ENCODE measurements at places on chromosomes 11 and 22.
A peak's percentile ranks its signal among the peaks of the same experiment; 100 is the strongest.

DNA sequence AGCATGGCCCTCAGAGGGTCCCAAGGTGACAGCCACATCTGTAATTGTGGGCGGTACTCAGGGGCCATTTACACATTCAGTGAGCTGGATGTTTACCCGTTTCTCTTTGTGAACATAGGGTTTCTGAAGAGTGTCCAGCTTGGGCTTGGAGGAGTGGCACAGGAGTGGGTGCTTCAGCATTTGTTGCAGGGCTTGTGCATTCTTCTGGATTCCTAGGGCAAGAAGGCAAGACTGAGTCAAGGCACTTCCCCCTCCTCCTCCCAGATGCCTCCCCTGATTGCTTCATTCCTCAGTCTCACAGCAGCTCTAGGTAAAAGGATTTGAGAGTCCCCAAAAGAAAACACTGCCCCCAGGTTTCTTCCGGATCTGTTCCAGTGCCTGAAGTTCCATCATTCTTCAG, 95.4 kb downstream of the RNF169 start:
- peak; percentile 3 for DNase-seq

- DNase-seq, result peak; percentile 96
These were observed 3.8 kb downstream of the CSNK1E start for GRCh38 chr22:38313384-38313955.

- peak; percentile 59 for DNase-seq
These were observed 4.6 kb upstream of the GALR3 start for GRCh38 chr22:37818409-37819104.

DNA sequence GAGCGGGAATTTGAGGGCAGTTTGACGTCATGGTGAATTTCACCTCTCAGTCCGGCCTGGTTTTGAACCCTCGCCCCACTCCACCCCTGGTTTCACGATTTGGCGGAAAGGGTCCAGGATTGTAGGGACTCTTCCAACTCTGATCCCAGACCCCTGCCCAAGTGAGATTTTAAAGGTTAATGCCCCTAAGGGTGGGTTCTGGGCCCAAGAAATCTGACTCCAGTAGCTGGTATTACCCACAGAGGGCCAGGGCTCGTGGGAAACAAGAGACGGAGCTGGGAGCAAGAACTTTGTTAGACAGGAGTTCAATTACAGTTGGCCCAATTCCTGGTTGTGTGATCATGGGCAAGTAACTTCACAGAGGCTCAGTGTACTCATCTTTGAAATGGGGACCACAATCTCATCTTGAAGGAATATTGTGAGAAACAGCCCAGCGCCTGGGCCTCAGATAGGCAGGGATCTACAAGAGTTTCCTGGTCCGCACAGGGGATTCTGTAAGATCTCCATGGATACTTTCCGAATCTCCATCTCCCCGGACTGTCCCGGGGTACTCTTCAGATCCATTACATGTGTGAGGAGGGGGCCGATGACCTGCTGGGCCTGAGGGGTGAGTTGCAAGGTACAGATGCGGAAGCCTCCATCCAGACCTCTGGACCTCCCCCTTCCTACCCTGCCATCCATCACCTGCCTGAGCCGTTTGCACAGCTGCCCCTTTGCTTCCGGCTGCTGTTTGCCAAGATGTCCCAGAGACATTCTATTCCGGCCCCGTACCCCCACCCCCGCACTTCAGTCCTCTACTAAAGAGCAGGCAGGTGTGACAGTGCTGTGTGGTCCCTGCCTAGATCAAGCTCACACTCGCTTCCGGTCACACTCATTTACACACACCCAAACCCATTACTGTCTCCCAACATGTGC, 687 bp upstream of the CALCA start:
- no peak for DNase-seq

GRCh38 chr22:36914390-36914752, 943 bp downstream of the CSF2RB start:
- DNase-seq, result no peak

DNA sequence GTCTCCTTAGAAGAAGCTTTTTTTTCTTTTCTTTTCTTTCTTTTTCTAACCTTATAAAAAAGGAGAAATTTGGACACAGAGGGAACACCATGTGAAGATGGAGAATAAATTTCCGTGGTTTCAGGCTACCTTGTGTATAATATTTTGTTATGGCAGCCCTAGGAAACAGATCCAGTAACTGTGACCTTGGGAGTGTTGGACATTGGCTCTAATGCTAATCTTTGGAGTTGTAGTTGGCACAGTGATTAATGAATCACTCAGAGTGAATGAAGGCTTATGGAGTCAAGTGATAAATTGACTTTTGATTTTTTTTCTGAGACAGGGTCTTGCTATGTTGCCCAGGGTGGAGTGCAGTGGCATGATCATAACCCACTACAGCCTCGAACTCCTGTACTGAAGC, 15.5 kb upstream of the PHOX2A start:
- no peak for DNase-seq

- DNase-seq, result no peak
These were observed 665.4 kb upstream of the CCDC90B start for GRCh38 chr11:83951521-83951920.

GRCh38 chr22:46918197-46918596, 155.7 kb downstream of the TBC1D22A start:
- no peak for DNase-seq

DNA sequence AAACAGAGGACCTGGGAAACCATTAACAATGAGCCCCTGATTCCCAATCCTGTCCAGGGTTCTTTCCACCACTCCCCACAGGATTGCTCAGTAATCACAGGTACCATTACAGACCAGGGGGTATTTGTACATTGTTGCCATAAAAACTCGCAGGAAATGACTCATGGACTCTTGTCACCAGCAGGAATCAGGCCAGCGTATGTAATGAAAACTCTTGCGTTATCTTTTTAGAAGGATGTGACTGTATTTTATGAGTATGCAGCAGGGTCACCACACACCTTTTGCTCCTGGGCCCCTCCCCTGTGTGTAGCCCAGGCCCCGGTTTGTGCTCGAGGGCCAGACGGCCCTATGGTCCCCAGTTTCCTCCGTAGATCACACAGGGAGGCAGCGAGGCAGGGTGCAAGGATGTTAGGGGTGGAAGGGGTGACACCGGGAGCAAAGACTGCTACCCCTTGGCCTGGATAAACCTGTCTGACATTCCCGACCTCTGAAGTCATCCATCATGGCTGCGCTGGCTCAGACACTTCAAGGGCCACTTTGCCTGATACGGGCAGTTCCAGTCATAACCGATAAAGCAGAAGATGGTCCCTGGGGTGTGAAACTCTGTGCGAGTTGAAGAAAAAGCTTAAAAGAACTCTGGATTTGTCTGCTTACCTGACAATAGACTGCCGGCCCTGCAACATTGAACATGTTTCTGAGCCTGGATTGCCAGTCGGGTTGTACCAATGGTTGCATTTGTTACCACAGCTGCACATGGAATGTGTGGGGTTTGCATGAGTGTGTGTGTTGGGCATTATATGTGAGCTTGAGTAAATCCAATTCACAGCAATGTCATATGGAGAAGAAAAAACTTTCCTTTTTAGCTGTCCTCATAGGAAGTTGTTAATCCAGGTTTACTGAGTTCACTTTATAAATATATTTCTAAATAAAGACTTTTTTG, 56.9 kb downstream of the MICAL2 start:
- DNase-seq, result peak; percentile 93

DNA sequence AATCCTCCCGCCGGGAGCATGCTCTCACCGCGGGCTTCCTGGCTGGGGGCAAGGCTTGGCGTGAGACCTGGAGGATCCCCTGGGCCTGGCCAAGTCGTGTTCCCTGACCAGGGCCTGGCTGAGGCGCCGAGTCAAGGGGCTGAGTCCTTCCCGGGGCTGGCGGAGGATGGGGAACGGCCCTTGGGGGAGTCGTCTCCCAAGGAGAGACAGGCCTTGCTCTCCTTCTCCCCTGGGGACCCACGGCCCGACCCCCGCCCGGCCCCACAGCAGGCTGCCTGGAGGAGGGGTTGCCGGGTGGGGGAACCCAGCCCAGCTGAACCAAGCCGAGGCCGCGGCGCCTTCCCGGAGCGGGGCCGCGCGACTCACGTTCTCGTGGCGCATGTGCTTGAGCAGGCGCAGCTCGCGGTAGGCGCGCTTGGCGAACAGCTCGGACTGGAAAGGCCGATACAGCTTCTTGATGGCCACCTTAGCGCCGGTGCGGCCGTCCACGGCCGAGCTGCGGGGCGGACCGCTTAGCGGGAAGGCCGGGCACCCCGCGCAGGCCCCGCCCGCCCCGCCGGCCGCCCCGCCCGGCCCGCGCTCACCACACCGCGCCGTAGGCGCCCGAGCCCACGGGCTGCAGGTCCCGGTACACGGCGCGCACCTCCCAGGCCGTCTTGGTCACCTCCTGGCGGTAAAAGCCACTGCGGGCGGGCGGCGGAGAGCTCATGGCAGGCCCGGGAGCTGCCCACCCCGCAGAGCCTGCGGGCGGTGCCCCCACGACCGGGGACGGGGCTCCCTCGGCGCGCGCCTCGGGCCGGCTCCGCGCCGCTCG, 475 bp downstream of the MAPK12 start:
- DNase-seq, result peak; percentile 65

DNA sequence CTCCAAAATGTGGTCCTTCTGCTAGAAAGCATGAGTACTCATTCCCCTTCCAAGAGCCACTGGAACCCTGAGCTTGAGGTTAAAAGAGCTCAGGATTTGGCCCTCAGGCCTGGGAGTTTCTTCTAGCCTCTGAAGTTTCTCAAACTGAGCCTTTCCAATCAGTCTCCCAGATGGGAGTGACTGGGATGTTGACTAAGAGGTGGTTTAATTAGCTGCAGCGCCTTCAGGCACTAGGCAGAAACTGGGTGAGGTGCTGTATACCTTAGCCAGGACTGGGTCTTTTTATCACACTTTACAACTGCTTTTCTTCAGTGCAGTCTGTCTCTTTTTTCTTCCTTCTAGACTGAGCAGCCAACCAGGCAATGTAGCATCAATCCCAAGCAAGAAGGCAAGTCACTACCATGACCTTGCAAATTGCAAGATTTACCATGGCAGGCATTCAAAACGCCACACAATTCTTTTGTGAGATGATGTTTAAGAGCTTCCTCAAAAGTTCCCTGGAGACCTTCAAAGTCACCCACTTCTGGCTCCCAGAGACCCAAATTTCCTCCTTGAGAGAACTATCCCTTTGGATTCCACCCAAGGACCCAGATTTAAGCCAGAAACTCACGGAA, 93.0 kb downstream of the SLC1A2 start:
- DNase-seq, result no peak

DNA sequence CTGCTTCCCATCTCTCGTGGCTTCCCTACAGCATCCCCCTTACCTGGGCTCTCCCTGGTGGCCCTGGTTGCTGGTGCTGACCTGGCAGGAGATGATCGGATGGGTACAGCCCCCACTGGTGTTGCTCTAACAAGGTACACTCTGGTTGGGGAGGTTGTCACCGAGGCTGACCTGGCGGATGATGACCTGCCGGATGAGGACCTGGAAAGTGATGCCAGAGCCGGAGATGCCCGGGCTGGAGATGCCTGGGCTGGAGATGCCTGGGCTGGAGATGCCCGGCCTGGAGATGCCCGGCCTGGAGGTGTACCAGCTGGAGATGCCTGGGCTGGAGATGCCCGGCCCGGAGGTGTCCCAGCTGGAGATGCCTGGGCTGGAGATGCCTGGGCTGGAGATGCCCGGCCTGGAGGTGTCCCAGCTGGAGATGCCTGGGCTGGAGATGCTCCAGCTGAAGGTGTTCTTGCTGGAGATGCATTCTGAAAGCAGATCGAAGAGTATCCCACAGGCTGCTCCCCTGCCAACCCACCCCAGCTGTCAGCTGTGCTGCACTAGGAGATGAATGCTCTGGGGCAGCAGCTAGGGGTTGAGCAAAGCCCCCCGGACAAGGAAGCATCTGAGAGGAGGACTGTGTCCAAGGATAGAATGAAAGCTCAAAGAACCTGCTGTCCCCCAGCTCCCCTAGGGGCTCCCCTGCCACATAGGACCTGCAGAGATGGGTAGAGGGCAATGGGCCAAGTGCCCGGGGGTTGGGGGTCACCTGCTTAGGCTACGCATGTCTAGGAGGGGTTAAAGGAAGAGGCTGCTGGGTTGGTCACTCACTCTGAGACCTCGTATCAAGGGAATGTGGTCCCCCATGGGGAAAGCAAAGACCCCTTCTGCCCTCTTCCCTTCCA, 10.6 kb downstream of the TMPRSS13 start:
- no peak for DNase-seq

DNA sequence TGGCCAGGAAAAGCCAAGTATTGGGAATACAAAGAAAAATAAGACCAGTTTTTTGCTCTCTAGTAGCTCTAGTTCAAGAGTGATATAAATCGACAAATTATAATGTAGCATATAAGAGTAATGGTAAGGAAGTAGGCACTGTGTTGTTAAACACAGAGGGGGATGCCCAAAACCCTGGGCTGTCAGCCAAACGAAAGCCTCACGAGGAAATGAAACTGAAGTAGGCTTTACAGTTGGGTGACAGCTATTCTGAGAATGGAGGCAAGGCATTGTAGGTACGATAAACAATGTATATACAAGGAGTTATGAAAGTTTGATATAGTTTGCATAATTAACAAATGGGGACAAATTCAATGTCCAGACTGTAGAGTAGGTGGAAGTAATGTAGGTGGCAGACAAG, 176.4 kb downstream of the FAM181B start:
- no peak for DNase-seq

- no peak for DNase-seq
These were observed 33.8 kb downstream of the CAPN1 start for GRCh38 chr11:65215441-65216076.

- no peak for DNase-seq
These were observed 43.5 kb downstream of the MN1 start for GRCh38 chr22:27757928-27758525.

- DNase-seq, result no peak
These were observed 14.6 kb downstream of the TSPAN32 start for GRCh38 chr11:2316169-2316962.

GRCh38 chr11:91926965-91927364, 297.7 kb upstream of the FAT3 start:
- DNase-seq, result no peak

DNA sequence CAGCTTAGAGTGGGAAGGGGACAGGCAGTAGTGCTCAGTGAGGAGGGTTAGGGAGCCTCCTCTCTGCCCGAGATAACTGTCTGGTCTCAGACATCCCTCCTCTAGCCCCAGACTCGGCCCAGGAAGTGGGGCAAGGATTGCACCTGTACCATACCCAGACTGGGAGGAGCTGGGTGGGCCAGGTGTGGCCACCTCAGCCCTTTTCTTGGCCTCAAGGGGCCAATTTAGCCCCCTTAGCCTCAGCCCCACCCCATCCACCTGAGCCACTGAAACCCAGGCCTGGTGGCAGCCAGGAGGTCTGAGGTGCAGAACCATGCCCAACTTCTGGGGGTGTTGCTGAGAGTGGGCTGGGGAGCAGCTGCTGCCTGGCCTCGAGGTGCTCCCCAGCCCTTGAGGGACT, 6.5 kb downstream of the RELT start:
- DNase-seq, result no peak

- DNase-seq, result no peak
These were observed 5.3 kb downstream of the IFITM10 start for GRCh38 chr11:1744891-1745700.

- DNase-seq, result no peak
These were observed 246.4 kb upstream of the PDGFD start for GRCh38 chr11:104410336-104410735.

All from EH (cell line).